ENCODE measurements at places on chromosomes 2 and 18.

GRCh38 chr2:2560374-2561015 lies 229.4 kb upstream of the MYT1L start:
- no peak for DNase-seq

DNA sequence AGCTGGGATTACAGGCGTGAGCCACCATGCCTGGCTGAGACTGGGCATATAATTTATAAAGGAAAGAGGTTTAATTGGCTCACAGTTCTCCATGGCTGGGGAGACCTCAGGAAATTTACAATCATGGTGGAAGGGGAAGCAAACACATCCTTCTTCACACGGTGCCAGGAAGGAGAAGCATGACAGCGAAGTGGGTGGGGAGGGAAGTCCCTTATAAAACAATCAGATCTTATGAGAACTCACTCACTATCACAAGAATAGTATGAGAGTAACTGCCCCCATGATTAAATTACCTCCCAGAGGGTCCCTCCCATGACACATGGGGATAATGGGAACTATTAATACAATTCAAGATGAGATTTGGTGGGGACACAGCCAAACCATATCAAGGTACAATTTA lies 7.8 kb upstream of the LCLAT1 start:
- DNase-seq: no peak

DNA sequence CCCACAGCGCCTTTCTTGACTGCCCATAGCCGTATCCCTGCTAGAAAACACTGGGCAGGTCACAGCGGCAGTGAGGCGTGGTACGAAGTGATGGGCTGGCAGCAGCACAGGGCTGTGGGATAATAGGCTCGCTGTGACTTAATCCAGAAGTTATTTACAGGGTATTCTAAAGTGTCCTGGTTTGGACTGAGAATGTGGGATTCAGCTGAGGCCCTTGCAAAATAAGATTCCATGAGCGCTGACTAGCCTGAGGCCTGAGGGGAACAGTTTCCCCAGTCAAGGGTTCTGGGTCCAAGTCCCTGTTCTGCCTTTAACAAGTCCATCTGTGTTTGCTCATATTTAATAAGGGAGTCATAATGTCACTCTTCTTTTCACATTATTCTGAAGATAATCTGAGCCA lies 34.6 kb downstream of the SETBP1 start:
- DNase-seq: no peak

DNA sequence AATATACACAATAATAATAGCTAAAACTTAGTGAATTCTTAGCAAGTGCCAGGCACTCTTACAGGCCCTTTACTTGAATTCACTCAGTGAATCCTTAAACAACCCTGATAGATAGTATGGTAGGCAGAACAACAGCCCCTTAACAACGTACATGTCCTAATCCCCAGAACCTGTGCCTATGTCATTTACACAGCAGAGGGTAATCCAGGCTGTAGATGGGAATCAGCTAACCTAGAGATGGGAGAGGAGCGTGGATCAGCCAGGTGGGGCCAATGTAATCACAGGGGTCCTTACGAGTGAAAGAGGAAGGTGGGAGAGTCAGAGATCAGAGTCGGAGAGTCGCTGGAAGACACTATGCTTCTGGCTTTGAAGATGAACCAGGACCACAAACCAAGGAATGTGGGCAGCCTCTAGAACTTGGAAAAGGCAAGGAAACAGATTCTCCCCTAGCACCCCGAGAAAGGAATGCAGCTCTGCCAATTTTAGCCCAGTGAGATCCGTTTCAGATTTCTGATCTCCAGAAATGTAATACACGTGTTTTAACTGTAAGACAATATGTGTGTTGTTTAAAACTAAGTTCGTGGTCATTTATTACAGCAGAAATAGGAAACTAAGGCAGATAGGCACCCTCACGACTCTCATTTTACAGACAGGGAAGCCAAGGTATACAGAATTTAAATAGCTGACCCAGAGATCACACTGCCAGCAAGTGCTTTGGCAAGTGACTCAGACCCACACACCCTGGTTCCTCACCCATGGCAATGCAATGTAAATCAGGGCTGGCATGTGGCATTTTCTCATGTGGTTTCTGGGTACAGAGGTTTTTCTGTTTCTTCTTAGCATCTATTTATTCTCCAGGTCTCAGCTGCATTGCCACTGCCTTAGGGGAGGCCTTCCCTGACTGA lies 68.9 kb downstream of the DOCK10 start:
- no peak for DNase-seq

- DNase-seq: no peak
Observed at GRCh38 chr2:213101692-213102460, 49.5 kb downstream of the IKZF2 start.

DNA sequence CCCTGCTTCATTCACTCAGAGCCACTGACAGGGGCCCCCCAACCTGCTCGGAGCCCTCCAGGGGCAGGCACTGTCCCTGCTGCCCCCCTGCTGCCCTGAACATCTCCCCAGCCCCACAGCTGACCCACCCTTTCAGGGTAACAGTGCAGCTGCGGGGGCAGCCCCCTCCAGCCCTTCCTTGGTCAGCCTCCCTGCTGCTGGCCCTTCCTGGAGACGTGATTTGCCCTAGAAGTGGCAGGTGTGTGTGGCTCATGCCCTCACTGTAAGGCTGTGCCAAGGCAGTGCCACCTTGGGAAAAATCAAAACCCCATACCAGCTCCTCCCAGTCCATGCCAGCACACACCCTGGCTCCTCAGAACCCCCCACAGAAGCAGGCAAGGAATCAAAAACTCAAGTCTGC lies 184.2 kb upstream of the HDAC4 start:
- DNase-seq: no peak

- no peak for DNase-seq
Observed at GRCh38 chr2:70728128-70728527, 39.9 kb downstream of the ADD2 start.

DNA sequence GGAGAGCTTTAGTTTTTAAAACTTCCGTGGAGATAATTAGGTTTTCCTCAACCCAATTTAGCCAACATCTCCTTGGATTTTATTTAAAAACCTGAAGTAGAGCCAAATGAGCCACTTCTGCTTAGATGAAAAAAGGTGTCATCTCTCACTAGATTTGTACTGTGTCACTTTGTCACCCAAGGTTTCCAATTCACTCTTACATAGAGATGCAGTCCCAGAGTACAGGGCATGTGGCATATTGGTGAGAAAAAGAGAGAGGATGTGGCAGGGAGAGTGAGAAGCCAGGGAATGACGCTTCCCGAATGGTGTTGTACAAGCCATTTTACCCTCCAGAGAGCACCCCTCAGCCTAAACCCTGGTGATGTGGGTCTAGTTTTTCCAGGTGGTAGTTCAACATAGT lies 44.4 kb upstream of the CTLA4 start:
- DNase-seq: no peak

All from KG1 (cell line).